ENCODE measurements at places on chromosomes 1 and 21.

DNA sequence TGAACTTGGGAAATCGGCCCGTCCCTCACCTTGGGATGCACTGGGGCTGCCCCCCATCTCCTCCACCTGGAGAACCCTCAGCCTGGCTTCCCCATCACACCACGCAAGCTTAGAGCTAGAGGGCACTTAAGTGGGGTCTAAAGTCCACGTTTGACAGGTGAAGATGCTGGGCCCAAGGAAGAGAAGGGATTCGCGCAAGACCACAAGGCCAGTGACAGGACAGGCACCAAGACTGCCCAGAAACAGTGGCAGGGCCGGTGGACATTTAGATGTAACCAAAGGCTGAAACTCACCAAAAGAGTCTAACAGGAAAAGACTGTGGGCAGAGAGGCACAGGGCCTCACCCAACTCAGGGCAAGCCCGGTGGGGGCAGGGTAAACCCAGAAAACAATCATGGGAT lies 130.8 kb upstream of the EDN2 start:
- no peak for DNase-seq

GRCh38 chr1:98110674-98111073 lies 189.8 kb upstream of the DPYD start:
- no peak for DNase-seq

DNA sequence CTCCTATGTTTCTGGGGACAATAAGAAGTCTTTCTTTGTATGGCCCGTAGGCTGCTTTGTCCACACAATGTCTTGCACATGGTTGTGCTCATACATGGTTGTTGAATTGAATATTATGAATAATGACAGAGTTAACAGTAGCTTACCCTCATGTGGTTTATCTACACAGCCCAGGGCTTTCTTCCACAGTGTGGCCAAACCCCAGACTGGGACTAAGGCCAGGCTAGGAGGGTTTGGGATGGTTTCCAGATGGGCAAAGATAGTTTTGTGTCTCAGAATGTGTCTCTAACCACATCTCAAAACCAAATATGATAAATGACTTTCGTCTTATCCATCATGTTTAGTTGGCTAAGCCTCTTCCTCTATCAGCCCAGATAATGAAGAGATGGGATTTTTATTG lies 65.2 kb downstream of the CACNA1E start:
- DNase-seq, result no peak

- DNase-seq, result no peak
Measured at GRCh38 chr1:186925881-186926669, 97.3 kb downstream of the PLA2G4A start.

DNA sequence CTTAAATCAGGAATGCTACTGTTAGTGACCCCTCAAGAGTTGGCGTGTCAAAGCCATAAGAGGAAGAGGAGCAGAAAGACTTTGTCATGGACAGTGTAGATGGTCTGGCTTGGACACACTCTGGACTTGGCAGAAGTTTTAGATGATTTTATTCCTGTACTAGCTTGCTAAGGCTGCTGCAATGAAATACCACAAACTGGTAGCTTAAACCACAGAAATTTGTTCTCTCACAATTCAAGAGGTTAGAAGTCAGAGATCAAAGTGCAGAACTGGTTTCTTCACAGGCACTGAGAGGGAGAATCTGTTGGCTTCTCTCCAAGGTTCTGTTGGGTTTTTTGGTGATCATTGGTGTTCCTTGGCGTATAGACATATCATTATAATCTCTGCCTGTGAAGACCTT lies 869.8 kb upstream of the B3GALT2 start:
- no peak for DNase-seq

DNA sequence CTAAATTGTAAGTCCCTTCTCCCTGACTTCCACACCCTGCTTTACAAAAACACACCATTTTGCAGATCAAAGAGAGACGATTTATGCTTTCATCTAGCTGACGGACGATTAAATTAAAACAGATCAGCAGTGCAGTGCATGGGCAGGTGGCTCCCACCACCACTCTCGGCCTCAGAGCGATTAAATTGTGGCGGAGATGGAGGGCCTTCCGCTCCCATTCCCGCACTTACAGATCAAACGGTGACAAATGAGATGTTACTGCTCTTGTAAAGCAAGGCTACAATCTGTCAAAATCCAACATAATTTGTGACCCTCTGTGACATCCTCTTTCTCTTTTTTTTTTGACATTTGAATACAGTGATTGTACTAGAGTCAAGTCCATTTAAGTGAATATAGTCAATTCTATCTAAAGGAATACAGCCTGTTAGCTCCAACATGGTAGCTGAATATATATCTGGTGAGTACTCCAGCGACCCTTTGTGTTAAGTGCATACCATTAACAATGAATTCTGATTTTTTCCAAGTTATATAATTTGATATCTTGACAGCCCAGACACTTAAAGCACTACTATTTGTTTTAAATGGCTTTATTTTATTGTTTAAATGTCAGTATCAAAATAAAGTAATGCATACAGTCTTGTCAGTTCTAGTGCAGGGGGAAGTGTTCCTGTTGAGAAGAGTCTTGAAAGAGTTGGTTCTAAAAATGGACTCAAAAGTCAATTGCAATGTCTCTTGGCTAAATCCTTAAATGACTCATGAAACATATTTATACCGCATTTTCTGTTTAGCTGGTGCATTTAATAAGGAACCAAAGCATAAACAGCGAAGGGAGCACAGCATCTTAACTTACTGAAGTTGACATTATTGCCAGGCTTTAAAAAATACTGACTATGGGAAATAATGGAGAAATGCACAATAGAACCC lies 109.0 kb downstream of the ESRRG start:
- DNase-seq, result no peak
